ENCODE measurements at places on chromosomes 3 and 15.

- DNase-seq: no peak
Measured at GRCh38 chr3:57890874-57891273, 117.3 kb upstream of the FLNB start.

- DNase-seq: no peak
Measured at GRCh38 chr3:36678216-36679013, 85.9 kb downstream of the DCLK3 start.

GRCh38 chr15:74184582-74185091, 11.1 kb downstream of the ISLR start:
- DNase-seq: no peak

- DNase-seq: no peak
Measured at GRCh38 chr3:157151627-157152026, 8.3 kb downstream of the CCNL1 start.

DNA sequence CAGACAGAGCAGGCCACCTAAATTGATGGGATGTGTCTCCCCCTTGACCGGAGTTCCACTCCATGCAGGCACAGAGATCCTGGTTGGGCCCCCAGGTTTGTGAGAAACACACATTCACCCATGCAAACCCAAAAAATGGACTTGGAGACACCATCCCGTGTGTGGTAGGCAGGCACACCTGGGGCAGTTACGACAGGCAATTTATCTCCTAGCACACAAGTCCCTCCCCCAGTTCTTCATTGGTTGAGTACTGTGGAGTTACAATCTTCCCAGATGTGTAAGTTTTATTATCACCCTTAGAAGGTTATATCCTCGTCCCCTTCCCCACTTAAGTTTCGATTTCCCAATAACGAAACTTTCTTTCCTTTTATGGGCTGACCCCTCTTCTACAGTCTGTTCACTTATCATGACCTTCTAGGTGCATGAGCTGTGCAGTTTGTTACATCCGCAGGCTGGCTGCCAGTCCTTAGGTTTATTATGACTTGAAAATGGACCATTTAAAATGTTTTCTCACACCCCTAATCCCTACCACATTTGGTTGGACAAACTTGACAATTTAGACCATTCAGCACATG, 27.3 kb downstream of the ARL8B start:
- DNase-seq: no peak

DNA sequence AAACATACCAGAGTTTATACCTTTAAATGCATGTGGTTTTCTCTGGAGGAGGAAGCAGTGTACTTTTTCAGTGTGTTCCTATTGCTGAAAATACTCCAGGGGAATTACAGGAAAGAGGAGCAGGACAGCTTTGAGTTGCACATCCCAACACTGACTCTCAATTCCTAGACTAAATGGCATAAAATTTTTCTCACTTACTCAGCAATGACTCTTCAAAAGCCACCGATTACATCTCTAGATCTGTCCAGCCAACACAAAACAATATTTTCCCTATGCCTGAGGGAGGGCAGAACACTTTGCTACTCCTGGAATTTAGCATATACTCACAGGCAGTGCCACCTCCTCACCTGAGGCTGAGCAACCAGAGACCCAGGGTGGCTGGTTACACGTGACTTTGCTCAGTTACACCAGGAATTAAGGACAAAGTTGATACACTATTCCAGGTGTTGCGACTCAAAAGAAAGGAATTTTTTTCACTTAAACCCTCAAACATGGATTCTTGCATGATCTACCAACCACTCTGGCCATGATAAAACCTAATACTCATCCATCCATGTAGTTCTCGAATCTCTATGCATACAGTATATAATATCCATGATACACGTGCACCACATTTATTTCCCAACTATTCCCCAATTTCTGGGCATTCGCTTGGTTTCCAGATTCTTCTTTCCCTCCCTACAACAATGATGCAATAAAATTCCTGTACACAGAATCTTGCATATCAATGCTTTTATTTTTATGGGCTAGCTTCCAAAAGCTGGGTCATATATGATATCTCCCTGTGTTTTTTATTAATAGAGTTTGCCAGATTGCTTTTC, 194.6 kb downstream of the THRB start:
- DNase-seq: no peak

DNA sequence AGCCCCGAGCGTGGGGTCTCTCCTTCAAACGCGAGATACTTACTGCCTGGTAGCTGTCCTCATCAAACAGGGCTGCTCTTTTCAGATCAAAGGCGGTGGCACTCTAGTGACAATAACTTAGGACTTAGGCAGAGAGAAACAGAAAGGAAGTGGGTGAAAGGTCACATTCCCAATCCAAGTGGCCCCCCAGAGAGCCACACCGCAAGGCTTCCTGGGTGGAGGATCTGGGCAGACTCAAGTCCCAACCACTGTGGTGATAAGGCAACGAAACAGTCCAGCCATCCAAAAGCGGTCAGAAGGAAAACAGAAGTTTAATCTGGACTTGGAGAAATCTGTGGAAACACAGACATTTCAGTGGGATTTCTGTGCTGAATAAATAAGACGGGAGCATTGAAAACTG, 227.2 kb downstream of the ADAMTS17 start:
- no peak for DNase-seq

- no peak for DNase-seq
Measured at GRCh38 chr3:39505866-39506742, 38.6 kb downstream of the MOBP start.

DNA sequence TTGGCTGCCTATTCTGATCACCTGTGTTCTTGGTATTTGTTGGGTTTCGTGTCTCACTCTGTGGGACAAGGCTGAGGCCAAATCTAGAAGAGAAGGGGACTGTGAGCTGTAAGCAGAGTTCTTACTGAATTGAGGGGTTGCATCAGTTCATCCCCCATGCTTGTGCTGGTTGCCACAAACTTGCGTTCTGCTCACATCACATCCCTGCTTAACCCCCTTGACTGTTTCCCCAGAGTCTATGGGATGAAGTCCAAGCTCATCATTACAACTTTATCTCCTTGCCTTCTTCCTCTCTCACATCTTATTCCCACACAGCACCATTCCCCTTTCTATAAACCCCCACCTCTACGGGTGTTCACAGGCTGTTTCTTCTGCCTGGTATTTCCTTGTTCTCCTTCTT, 143.8 kb upstream of the ABHD17C start:
- DNase-seq: no peak

DNA sequence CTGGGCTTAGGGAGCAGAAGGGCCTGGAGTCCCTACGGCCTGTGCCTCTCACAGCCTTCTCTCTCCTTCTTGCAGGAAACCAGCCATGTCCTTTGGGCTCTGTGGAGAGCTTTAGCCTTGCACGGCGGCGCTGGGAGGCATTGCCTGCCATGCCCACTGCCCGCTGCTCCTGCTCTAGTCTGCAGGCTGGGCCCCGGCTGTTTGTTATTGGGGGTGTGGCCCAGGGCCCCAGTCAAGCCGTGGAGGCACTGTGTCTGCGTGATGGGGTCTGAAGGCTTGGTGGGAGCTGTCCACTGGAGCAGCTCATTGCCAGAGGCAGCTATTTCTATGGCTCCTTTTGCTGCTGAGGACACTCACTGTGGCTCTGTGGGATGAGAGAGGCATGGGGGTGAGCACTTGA, 4.1 kb downstream of the KLHDC8B start:
- no peak for DNase-seq

GRCh38 chr3:150765949-150766720, 3.2 kb upstream of the SIAH2 start:
- no peak for DNase-seq
